Stimulated activated CD8-positive, alpha-beta memory T cell treated with anti-CD3 and anti-CD28 coated beads, Interleukin-4, amount 100 ng/mL, for 4 hours (primary cell): ENCODE measurements at places on chromosomes 4 and X.

DNA sequence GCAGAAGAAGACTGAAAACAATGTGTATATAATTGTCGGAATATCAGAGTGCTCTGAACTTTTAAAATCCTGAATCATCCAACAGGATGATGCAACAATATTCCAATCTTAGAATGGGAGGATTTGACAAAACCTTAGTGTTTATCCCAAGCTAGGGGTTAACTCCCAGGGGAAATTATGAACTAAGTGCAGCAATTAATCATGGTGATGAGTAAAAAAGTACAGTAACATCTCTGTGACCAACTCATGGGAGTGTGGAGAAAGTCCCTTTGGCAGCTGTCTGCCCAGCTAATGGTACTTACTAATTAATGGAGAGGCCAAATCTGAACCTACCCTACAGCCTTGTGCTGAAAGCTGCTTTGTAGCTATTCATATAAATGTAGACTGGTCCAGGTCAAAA, 257.6 kb upstream of the DDX53 start:
- DNase-seq: no peak

- no peak for DNase-seq
Measured at GRCh38 chr4:116070283-116070682, 956.9 kb upstream of the NDST4 start.

GRCh38 chr4:171847751-171848150, 34.5 kb downstream of the GALNTL6 start:
- DNase-seq: no peak

DNA sequence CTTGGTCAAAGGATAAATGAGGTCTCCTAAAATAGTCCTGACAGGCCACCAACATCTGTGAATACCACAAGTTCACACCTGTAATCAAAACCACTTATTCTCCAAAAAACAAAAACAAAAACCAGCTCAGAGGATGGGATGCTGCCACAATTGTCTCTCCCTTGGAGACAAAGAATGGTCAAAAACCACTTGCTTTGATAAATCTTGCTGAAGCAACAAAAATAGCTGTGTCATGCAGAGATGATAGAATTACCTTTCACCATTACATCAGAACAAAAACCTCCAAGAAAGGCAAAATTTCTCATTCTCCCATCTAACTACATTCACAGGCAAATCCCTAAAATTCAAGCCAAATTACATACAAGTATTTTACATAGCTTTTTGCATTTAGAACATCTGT, 180.4 kb downstream of the MAML3 start:
- DNase-seq: no peak

DNA sequence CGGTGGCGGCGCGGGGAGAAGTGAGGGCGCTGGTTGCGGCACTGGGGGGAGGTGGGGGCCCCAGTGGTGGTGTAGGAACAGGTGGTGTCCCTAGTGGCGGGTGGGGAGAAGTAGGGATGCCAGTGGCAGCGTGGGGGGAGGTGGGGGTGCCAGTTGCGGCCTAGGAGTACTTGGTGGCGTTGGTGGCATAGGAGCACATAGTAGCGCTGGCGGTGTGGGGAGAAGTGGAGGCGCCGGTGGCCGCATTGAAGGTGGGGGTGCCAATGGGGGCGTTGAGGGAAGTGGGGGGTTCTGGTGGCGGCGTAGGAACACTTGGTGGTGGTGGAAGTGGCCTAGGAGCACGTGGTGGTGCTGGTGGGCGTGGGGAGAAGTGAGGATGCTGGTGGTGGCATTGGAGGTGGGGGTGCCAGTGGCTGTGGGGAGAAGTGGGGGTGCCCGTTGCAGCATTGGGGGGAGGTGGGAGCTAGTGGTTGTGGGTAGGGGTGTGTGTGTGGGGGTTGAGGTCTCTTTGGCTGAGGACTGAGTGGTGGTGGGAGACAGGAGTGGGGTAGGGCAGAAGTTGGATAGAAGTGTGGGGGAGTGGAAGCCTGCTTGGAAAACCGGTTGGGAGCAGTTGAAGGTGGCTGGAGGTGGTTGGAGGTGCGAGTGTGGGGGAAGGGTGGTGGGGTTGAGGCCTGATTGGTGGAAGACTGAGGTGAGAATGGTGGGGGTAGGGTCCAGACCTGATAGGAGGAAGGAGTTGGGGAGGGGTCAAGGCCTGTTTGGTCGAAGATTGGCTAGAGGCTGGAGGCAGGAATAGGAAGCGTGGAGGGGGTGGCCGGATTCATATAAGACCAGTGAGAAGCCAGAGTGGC, 1.1 kb downstream of the GCNA start:
- DNase-seq: no peak
